HS-27A (cell line): ENCODE measurements at places on chromosomes 1 and 21.

GRCh38 chr1:30005972-30006619 lies 717.3 kb downstream of the MATN1 start:
- DNase-seq: no peak

- DNase-seq: no peak
Measured at GRCh38 chr21:14483296-14483695, 62.8 kb downstream of the SAMSN1 start.

DNA sequence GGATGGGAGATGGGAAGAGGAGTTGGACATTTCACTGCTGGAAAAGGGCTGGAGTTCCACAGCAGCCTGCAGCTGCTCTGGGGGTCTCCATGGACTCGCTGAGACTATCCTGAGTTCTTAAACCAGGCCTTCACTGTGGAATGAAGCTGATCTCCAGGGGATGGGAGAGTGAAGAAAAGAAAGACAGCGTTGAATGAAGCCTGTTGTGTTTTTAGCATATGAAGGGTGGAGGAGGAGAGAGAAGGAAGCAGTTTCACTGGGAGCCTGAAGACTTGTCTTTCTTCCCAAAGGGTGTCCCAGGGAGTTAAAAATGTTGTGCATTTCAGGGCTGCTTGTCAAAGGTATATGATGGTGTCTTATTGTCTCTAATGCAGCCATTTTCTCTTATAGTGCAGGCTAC lies 9.2 kb downstream of the ROR1 start:
- DNase-seq: no peak

DNA sequence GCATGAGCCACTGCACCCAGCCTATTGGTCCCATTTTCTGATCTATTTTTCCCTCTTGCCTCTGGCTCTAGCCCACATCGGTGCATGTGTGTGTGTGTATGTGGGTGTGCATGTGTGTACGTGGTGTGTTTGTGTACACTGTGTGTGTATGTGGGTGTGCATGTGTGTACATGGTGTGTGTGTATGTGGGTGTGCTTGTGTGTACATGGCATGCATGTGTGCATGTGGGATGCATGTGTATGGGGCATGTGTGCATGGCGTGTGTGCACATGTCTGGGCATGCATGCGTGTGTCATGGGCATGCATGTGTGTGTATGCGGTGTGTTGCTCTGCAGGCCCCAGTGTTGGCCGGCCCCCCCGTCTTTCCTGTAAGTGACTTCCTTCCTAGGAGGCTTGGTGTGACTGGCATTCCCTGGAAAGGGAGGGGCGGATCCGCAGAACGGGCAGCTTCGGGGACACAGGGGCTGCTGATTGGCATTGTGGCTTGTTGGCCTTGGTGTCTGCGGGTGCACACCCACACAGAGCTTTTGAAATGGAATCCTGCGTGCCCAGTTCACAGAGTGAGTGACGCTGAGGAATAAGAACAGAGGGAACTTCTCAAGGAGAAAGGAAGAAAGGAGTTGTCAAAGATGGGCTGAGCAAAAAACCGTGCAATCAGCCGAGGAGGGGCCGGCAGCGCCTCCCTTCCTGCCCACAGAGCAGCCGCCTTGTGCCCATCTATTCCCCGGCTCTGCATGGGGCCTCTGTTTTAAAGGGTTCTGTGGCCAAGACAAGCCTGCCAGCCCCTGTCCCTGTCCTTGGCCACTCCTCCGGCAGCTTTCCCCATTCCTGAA lies 8.0 kb downstream of the PDXK start:
- DNase-seq: no peak

- no peak for DNase-seq
Measured at GRCh38 chr1:153358691-153358975, 979 bp downstream of the S100A9 start.

GRCh38 chr1:2350501-2350900 lies 40.9 kb downstream of the MORN1 start:
- DNase-seq: no peak

GRCh38 chr1:224880593-224881307 lies 48.7 kb upstream of the DNAH14 start:
- peak; percentile 14 for DNase-seq

GRCh38 chr1:155003227-155003765 lies 694 bp downstream of the ZBTB7B start:
- no peak for DNase-seq

DNA sequence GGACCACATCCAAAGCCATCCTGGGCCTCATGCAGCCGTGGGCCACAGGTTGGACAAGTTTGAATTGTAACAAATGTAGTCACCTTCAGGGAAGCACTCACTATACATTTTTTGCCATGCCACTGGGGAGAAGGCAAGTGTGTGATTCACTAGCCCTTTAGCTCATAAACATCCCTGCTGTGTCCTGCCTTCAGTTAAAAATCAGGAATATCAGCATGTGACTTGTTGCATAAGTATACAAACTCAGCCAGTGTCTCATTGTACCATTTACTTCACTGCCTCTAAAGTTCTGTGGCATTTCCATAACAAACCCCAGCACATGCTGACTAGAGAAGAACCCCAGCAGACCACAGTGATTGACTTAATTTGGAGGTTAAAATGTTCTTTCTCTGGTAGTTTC lies 142.0 kb upstream of the C1orf105 start:
- DNase-seq: no peak

- DNase-seq: no peak
Measured at GRCh38 chr1:117120774-117121588, 568 bp downstream of the TRIM45 start.

GRCh38 chr1:191963781-191964455 lies 194.3 kb upstream of the RGS18 start:
- DNase-seq: peak; percentile 22

DNA sequence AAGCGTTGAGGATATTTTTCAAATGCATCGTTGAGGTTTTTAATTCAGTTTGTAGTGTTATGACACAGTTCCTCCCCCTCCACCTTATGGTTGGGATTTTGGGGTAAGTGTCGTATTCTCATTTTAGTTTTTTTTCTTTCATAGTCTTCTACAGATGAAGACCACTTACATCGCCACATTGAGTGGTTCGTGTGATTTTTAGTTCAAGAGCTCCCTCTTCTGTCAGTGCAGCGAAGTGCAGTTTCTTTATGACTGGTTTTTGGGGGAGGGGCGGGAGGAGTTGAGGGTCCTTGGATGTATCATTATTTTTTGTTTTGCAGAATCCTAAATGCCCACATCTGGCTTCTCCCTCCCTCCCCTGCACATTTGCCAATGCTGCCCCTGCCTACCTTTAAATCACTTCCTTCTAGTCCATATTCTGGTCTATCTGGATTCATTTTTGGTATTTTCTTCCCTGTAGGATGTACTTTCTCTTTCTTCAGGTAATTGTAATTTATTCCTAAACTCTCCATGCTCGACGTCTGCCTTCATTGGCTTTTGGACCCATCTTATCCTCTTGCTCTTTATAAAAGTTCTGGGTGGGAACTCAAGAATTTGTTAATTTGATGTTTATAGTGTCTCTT lies 433.1 kb downstream of the CAMTA1 start:
- DNase-seq: no peak

- DNase-seq: no peak
Measured at GRCh38 chr1:42359466-42359865, 21.1 kb upstream of the RIMKLA start.

DNA sequence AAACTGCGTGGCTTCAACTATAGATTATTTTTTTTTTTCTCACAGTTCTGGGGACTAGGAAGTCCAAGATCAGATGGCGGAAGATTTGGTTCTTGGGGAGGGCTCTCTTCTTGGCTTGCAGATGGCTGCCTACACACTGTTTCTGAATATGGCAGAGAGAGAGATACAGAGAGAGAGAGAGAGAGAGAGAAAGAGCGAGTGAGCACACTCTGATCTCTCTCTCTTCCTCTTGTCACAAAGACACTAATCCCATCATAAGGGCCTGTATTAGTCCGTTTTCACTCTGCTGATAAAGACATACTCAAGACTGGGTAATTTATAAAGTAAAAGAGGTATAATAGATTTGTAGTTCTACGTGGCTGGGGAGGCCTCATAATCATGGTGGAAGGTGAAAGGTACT lies 79.5 kb downstream of the IGSF21 start:
- DNase-seq: no peak

- DNase-seq: no peak
Measured at GRCh38 chr1:206709772-206710459, 25.2 kb downstream of the MAPKAPK2 start.

GRCh38 chr1:85258536-85259117 lies 835 bp downstream of the C1orf52 start:
- no peak for DNase-seq

- DNase-seq: no peak
Measured at GRCh38 chr1:19979494-19979977, at the start of gene PLA2G2A. TSS of gene PLA2G2A (minus strand) at chr1:19979618. CDS start at chr1:19978773, 845 bp downstream.

GRCh38 chr1:164772635-164773034 lies 213.7 kb downstream of the PBX1 start:
- DNase-seq: peak; percentile 84

DNA sequence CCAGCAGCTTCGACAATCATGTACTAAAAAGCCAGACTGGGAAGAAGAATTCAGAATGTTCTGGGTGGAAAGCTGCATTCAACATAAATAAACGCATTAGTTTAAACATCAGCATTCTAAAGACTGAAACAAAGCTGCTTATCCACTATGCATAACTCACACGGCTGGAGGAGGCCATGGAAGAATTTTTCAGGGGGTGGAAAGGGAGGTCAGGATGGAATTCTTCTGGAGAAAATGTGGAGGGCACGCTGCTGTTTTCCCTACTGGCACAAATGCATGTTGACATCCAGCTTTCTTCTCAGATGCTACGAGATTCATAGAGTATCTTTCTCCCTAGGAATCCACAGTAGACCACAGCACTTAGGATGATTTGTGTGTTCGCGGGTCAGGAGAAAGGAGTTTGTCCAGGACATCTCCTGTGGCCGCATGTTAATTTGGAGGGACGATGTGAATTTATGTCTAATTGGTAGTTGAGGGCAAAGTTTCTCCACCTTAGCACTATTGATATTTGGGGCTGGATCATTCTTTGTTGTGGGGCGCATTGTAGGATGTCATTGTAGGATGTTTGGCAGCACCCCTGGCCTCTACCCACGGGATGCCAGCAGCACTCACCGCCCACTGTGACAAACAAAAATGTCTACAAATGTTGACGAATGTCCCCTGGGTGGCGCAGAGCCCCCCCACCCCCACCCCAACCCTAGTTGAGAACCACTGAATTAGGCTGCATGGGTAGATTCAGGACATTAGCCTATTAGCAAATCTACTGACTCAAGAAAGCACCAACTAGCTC lies 86.5 kb upstream of the KAZN start:
- DNase-seq: no peak

GRCh38 chr1:224169718-224170270 lies 13.2 kb upstream of the DEGS1 start:
- DNase-seq: no peak

- DNase-seq: no peak
Measured at GRCh38 chr21:44681152-44681551, 811 bp downstream of the KRTAP12-1 start.

DNA sequence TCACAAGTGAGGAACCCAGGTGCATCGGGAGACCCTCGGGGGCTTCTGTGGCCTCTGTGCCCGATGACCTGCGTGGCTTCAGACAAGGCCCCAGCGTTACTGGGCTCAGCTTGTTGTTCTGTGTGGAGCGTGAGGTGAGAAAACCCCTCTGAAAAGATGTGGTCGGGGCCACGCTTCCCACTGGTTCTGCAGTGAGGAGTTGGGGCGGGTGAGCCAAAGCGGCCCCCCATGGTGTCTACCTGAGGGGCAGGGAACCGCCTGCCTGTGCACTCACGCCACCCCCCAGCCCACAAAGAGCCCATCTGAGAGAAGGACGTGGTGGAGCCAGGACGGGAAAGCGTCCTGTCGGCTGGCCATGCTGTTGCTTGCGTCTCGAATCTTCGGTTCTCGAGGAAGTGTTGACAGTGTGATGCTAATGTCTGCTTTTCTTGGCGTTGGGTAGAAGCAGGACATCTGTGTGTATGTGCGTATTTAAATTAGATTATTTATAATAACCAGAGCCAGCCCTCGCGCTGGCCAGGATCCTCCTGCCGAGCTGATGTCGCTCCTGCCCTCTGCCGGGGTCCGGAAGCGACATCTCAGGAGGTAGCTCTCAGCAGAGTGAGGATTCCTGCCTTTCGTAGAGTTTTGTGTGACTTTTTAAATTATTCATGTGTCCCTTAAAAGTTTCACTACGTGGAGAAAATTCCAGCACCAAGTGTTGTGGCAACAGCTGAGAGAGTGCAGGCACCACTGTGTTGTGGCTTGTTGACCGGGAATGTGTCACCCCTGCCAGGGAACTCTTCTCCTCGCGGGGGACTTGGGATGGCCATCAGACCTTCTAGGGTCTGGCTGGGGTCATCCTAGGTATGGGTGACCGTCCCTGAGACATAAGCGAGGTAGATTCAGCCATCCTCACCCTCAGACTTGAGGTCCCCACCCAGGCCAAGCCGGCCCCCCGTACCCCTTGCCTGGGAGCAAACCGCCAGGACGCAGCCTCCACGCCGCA lies 15.3 kb downstream of the TMEM201 start:
- no peak for DNase-seq

GRCh38 chr21:37166733-37167132 lies 93.7 kb downstream of the TTC3 start:
- peak; percentile 4 for DNase-seq

GRCh38 chr1:246483569-246483933 lies 23.5 kb downstream of the SMYD3 start:
- DNase-seq: no peak

GRCh38 chr1:10160907-10161490 lies 49.4 kb upstream of the KIF1B start:
- no peak for DNase-seq

DNA sequence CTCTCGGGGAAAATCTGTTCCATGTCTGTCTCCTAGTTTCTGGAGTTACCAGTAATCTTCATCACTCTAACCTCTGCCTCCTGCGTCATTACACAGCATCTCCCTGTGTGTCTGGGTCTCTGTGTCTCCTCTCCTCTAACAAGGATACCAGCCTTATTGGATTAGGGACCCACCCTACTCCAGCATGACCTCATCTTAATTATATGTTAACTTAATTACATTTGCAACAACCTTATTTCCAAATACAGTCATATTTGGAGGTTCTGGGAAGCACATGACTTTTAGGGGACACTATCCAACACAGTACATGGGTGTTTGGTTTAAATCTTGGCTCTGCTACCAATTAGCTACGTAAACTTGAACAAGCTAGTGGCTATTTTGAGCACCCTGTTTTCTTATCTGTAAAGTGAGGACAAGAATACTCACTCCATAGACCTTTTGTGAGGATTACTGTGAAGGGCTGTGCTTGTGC lies 83.9 kb upstream of the SGIP1 start:
- DNase-seq: no peak

DNA sequence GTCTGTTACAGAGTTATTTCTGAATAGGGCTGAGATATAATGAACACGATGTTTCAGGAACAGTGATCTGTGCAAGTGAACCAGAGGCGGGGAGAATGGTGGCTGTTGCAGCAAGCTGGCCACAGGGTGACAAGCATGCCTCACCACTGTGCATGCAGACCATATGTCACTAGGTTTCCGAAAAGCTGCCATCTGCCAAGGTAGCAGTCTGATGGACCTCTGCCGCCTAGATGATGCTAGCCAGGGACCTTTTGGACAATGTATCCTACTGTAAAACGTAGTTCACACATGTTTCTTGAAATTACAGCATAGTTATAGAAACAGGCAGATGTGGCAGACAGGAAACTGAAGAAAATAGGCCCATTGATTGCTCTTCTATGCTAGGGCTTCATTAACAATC lies 204.2 kb upstream of the RRP15 start:
- no peak for DNase-seq

GRCh38 chr21:43719748-43720538 lies 1.0 kb downstream of the PDXK start:
- no peak for DNase-seq
